Ascending aorta (tissue), 2 donors: ENCODE measurements at places on chromosomes 6 and 20. TPM values are rescaled to one million over a fixed set of nuclear protein-coding genes. Genes with fewer than 3 reads are reported as not detected.

GRCh38 chr6:111941686-111942330 lies 68.6 kb upstream of the FYN start:
- H3K4me1 ChIP-seq: no peaks in the 10 kb centered on the region
- DNase-seq: no peak
- H3K27me3 ChIP-seq: no peaks in the 10 kb centered on the region
- H3K27ac ChIP-seq: no peak overlapping the region
- H3K36me3 ChIP-seq: no peaks in the 10 kb centered on the region

GRCh38 chr20:48621376-48622078 lies 206.3 kb downstream of the PREX1 start:
- peaks cover 23% of the 10 kb centered on the region for H3K36me3 ChIP-seq
- peaks cover 12% of the 10 kb centered on the region for H3K4me1 ChIP-seq
- no peak for DNase-seq
- no peak overlapping the region for H3K27ac ChIP-seq
- no peak overlapping the region for H3K4me3 ChIP-seq

RNF182 gene
- 3.0 TPM for total RNA-seq

- H3K4me1 ChIP-seq: no peaks in the 10 kb centered on the region
- no peaks in the 10 kb centered on the region for H3K27me3 ChIP-seq
- H3K4me3 ChIP-seq: no peak overlapping the region
- no peaks in the 10 kb centered on the region for H3K36me3 ChIP-seq
Measured at GRCh38 chr20:7470912-7471311, 469.3 kb downstream of the HAO1 start.

EPPIN gene
- total RNA-seq: not detected

DNA sequence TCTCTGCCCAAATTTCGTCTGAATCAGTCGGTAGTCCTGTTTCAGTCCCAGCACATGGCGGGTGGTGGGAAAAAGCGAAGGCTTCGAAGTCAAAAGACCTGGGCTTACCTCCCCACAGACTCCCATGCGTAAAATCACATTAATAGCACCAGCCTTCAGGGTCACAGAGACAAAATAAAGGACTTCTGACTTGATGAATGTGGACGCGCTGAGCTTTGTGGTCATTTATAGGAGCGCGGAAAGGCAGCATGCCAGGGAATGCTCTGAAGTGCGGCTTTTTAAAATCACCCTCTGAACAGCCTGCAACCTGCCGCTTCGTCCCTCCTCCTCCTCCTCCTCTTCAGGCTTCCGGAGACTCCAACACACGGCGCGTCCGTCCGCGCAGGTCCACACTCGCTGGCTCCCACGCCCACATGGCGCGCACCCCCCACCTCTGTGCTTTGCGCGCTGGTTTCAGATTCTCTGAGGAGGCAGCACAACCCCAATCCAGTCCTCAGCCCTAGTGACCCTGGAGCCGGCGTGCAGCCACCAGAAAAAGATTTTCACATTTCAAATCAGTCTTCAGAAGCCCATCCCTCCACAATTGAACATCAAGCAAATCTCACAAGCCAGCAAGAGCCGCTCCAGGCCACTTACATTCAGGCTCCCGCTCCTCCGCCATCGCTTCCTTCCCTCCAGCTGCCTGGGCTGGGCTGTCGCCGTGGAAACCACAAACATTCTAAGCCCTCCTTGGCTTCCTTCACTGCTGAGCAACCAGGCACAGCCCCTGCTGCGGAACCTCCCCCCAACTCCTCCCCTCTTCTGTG lies at the start of gene C6orf118:
C6orf118 (minus strand) TSS at position 680 of the 806 bp plus-strand sequence; CDS start at position 661, 19 bp downstream.
- no peak for DNase-seq
- H3K27ac ChIP-seq: no peak within 1 kb of the TSS
- no peaks in the 10 kb centered on the region for H3K36me3 ChIP-seq
- H3K27me3 ChIP-seq: no peaks in the 10 kb centered on the region
- H3K4me3 ChIP-seq: peak within 1 kb of the TSS; percentile 36

BRPF3 gene
- total RNA-seq: 26.5 TPM

GRCh38 chr6:83514866-83515466 lies 2.6 kb downstream of the PRSS35 start:
- peaks cover 21% of the 10 kb centered on the region for H3K4me1 ChIP-seq
- H3K36me3 ChIP-seq: no peaks in the 10 kb centered on the region
- H3K27me3 ChIP-seq: no peaks in the 10 kb centered on the region
- no peak for DNase-seq
- peak overlapping the region; percentile 4 for H3K4me3 ChIP-seq

FIG4 gene
- 27.9 TPM for total RNA-seq

GRCh38 chr6:62746968-62747367 lies 460.9 kb upstream of the KHDRBS2 start:
- no peak overlapping the region for H3K4me3 ChIP-seq
- no peaks in the 10 kb centered on the region for H3K36me3 ChIP-seq
- H3K4me1 ChIP-seq: no peaks in the 10 kb centered on the region
- no peak for DNase-seq

- no peak overlapping the region for H3K27ac ChIP-seq
- H3K36me3 ChIP-seq: no peaks in the 10 kb centered on the region
- no peak overlapping the region for H3K4me3 ChIP-seq
Measured at GRCh38 chr6:5152460-5152859, 67.3 kb downstream of the PPP1R3G start.

NKAPL gene
- total RNA-seq: not detected

DNA sequence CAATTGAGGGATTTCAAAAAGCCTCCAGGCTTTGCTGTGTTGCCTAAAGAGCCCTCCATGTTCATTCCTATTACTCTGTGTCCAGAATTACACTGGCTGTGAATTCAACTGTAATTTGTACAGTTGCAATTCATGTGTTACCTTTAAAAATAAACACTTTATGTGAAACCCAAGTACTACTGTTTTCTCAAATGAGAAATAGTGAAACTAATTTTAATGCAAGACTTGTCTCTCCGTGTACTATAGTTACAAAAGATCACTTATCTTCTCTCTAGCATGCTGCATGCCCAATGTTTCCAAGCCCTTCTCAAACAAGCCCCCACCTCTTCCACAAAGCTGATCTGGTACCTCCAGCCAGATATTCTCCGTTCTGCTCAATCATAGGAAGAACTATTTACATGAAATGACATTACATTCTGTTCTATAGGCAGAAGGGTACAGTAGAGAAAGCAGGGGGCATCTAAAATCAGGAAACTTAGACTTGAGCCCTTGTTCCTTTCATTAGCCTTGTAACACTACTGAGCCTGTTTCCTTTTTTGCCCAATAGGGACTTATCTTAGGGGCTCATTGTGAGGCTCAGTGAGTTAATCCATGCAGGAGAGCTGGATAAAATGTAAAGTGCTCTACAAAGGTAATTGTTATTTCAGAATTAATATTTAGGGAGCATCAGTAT lies 12.3 kb upstream of the COL9A1 start:
- no peaks in the 10 kb centered on the region for H3K27me3 ChIP-seq
- no peak for DNase-seq
- H3K4me3 ChIP-seq: no peak overlapping the region
- H3K4me1 ChIP-seq: no peaks in the 10 kb centered on the region
- no peaks in the 10 kb centered on the region for H3K36me3 ChIP-seq
- H3K27ac ChIP-seq: no peak overlapping the region

GRCh38 chr6:49052901-49053300 lies 410.2 kb downstream of the MMUT start:
- H3K27me3 ChIP-seq: no peaks in the 10 kb centered on the region
- H3K4me1 ChIP-seq: no peaks in the 10 kb centered on the region
- DNase-seq: no peak
- H3K27ac ChIP-seq: no peak overlapping the region
- no peaks in the 10 kb centered on the region for H3K36me3 ChIP-seq
- no peak overlapping the region for H3K4me3 ChIP-seq

CARMIL1 gene
- 16.1 TPM for total RNA-seq

GRCh38 chr20:17667445-17667844 lies 14.6 kb downstream of the RRBP1 start:
- no peak for DNase-seq
- H3K36me3 ChIP-seq: peaks cover 2% of the 10 kb centered on the region
- H3K27me3 ChIP-seq: no peaks in the 10 kb centered on the region
- peak overlapping the region; percentile 36 for H3K27ac ChIP-seq

GRCh38 chr20:59933296-59933848 lies at the start of gene SYCP2:
TSS of gene SYCP2 (minus strand) at chr20:59933637. CDS start at chr20:59922413, 11,224 bp downstream.
- H3K27me3 ChIP-seq: no peaks in the 10 kb centered on the region
- peaks cover 3% of the 10 kb centered on the region for H3K36me3 ChIP-seq
- DNase-seq: no peak
- peak within 1 kb of the TSS; percentile 64 for H3K27ac ChIP-seq

NTSR1 gene
- not detected for total RNA-seq

GRCh38 chr6:86961455-86962200 lies 24.3 kb downstream of the HTR1E start:
- H3K4me1 ChIP-seq: no peaks in the 10 kb centered on the region
- H3K27me3 ChIP-seq: no peaks in the 10 kb centered on the region
- no peak for DNase-seq
- no peak overlapping the region for H3K27ac ChIP-seq
- H3K4me3 ChIP-seq: no peak overlapping the region

GRCh38 chr20:46849269-46849668 lies 45.4 kb upstream of the EYA2 start:
- no peaks in the 10 kb centered on the region for H3K36me3 ChIP-seq
- no peak overlapping the region for H3K4me3 ChIP-seq
- H3K27ac ChIP-seq: no peak overlapping the region
- no peaks in the 10 kb centered on the region for H3K4me1 ChIP-seq
- no peak for DNase-seq
- no peaks in the 10 kb centered on the region for H3K27me3 ChIP-seq

DNA sequence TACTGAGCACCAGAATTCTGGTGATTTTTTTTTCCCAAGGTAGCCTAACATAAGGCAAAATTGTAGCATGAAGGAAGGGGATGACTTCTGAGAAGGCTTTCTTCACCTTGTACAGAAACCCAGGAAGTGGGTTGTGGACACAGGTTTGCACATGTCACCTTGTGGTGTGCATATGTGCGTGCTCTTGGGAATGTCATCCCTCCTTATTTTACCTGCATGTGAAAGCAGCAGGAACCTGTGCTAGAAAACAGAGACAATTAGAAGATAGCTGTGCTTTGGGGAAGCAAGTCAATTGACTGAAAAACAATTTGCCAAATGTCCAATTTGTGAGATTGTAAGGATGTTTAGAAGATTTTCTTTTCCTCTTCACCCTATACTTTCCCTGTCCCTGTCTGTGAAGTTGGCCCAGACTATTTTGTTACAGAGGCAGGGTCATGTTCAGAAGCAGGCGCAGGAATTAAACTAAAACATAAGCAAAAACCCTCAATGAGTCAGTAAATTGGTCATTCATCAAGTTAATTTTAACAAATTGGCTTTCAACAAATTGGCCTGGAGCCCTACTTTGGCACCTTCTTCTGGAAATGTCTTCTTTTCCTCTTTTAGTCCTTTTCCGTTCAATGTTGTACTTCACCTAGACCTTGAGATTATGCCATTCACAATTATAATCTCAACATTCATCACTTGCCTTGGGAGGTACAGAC lies 261.2 kb downstream of the ADGB start:
- DNase-seq: no peak
- no peaks in the 10 kb centered on the region for H3K36me3 ChIP-seq
- H3K4me1 ChIP-seq: no peaks in the 10 kb centered on the region
- no peak overlapping the region for H3K4me3 ChIP-seq

DNA sequence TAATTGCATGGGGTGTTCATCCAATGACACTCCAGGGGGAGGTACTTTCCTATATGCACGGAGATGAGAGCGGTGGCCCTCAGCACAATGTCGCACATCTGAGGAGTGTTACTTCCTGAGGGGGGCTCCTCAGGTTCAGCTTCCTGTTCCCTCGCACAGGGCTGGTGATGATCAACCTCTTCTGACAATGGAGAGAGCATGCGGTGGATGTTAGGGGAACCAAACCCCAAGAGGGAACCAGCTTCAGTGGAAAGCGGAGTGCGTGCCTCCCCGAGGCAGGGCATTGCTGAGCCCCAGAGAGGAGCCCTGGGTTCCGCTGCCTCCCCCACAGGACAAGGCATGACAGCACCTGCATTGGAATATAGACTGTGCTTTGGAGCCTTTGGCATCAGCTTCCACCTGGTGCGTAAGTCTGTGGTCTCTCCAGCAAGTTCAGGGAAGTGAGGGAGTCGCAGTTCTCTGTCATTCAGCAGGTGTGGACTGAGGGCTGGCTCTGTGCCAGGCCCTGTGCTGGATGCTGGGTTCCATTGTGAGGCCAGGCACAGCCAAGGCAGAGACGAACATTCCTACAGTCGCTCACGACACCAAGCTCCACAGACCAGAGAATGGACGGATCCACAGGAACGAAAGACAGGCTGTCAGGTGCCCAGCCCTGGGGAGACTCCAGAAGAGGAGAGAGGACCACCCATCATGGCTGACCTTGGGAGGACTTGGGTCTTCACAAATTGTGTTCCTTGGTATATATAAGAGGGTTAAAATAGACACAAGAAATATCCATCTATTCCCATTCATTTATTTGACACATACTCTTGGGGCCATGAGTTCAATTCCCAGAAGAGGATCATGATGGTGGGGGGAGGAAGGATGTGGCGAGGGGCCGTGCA lies 3.9 kb upstream of the ZNF831 start:
- no peak for DNase-seq
- H3K36me3 ChIP-seq: no peaks in the 10 kb centered on the region

CST7 gene
- not detected for total RNA-seq

GRCh38 chr6:131840936-131841583 lies 33.2 kb downstream of the ENPP1 start:
- no peak overlapping the region for H3K4me3 ChIP-seq
- H3K4me1 ChIP-seq: no peaks in the 10 kb centered on the region
- H3K27ac ChIP-seq: no peak overlapping the region
- no peaks in the 10 kb centered on the region for H3K36me3 ChIP-seq
- H3K27me3 ChIP-seq: no peaks in the 10 kb centered on the region

GRCh38 chr6:52590152-52590891 lies 13.5 kb upstream of the TRAM2 start:
- no peak overlapping the region for H3K27ac ChIP-seq
- no peak for DNase-seq
- no peaks in the 10 kb centered on the region for H3K27me3 ChIP-seq
- no peaks in the 10 kb centered on the region for H3K36me3 ChIP-seq
- H3K4me1 ChIP-seq: peaks cover 9% of the 10 kb centered on the region

- H3K36me3 ChIP-seq: no peaks in the 10 kb centered on the region
- no peak overlapping the region for H3K4me3 ChIP-seq
- no peaks in the 10 kb centered on the region for H3K4me1 ChIP-seq
- no peak overlapping the region for H3K27ac ChIP-seq
- H3K27me3 ChIP-seq: no peaks in the 10 kb centered on the region
Measured at GRCh38 chr20:51311636-51312479, 230.7 kb downstream of the NFATC2 start.

DNA sequence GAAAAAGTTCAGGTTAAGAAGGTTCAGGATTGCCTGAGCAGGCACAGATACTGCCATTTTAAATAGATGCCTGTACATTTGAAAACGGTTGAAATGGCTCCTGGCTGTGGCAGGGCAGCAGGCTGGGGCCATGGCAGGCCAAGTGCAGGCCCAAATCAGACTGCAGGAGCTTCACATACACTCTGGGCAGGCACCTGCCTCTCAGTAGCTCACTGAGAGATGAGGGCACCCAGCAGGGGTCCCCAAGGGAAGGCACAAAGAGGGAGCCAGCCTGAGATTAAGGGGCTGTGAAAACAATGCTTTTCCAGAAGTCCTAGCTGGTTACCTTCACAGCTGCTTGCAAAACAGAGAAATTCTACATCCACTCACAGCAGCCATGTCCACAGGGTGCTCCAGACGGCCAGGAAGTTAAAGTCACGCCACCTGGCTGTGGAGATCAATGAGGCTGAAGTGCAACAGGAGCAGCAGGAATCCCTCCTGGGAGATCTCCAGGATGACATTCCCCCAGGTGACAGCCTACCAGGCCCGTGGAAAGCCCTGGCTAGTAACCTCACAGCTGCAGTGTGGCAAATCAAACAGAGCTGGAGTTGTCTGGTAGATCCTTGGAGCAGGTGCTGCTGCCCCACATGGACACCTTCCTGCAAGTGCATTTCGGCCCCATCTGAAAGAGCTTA lies 6.2 kb upstream of the RAET1E start:
- H3K27ac ChIP-seq: no peak overlapping the region
- no peaks in the 10 kb centered on the region for H3K4me1 ChIP-seq
- no peaks in the 10 kb centered on the region for H3K27me3 ChIP-seq
